ENCODE measurements at places on chromosomes 5 and 9.

DNA sequence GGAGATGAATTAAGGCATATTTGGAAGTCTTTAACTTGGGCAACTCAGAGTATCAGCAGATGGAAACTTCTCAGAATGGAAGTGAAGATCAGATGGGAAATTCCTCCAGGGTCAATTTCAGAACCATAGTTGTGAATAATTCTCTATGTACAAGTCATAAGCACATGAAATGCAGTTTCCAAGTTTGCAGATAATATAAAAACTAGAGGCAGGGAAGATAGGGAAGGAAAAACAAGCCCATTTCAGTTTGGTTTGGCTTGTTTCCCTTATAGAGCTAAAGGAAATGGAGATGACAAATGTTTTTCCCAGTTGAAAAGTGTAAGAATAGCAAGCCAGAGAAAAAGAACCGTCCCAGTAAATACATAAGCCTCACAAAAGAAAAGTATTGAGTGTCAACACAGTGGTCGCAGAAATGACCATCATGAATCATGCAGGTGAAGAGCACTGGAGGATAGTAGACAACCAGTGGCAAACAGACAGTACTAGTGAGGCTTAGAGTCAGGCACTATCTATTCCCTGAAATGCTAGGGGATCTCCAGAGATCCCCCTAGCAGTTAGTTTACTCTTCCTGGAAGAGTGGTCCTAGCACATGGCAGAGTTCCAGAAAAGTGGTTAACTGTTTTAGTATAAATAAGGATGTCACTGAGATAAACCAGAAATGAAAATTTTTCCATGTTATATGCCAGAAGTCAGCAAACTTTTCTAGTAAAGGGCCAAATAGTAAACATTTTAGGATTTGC lies 245.9 kb downstream of the SAXO1 start:
- DNase-seq: peak; percentile 28

DNA sequence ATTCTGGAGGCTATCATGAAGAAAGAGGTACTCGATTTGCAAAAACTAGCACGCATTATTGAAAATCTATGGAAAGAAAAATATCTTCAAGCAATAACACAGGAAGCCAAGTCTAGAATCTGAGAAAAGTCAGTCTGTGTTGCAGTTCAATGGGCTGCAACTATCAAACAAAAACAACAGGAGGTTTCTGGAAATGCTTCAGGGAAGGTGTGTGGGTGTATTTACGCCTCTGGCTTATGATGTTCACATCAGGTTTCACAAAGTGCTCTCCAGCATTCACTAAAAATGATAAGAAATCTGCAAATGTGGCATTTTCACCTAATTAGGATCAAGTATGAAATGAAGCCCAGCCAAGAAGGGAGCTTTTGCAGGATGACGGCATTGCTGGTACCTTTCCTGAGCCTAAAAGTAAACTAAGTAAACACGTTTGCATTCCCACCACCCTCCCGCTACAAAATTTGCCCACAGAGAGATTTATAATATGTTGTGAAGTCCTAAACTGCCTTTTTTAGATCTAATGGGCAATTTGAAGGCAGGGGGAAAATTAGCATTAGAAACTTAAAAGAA lies 146.4 kb downstream of the GABRB2 start:
- DNase-seq: peak; percentile 46

DNA sequence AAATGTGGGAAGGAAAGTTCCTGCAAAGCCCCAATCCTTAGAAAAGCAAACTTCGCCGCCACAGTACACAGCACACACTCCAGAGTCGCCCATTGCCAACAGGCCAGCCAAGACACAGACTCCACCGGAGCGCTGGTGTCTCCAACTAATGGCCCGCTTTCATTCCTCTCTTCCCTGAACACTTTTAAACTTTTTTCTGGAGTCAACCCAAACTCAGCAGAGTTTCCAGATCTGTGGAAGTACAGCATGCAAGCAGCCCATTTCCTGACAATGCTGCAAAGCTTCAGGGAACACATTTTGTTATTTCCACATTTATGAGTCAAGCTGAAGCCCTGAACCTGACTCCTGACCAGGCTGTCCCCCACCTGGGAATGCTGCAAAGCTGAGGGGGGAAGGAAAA lies 351.9 kb downstream of the NFIB start:
- DNase-seq: no peak

GRCh38 chr9:137611623-137612609 lies 6.4 kb downstream of the ARRDC1 start:
- peak; percentile 76 for DNase-seq

GRCh38 chr5:120306303-120306702 lies 157.8 kb upstream of the PRR16 start:
- no peak for DNase-seq

All from astrocyte of the hippocampus (primary cell).